ENCODE measurements at places on chromosomes 5 and 9.
A peak's percentile ranks its signal among the peaks of the same experiment; 100 is the strongest.

- no peak for DNase-seq
Measured at GRCh38 chr5:10590226-10590999, 26.5 kb downstream of the ANKRD33B start.

DNA sequence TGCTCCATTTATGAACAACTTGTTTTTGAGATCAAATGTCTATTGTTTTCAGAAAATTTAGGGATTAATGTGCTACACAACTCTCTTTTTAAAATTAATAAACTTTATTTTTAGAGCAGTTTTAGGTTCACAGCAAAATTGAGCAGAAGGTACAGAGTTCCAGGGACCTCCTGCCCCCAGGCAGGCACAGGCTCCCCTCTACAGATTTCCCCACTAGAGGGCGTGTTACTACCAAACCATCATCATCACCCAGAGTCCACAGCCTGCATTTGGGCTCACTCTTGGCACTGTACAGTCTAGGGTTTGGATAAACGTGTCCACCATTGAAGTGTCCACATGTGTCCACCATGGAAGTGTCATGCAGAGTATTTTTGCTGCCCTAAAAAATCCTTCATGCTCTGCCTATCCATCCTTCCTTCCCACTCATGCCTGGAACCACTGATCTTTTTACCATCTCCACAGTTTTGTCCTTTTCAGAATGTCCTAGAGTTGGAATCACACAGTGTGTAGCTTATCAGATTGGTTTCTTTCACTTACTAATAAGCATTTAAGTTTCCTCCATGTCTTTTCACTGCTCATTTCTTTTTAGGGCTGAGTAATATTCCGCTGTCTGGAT is 61.7 kb downstream of the MRPL36 start:
- DNase-seq, result peak; percentile 8

DNA sequence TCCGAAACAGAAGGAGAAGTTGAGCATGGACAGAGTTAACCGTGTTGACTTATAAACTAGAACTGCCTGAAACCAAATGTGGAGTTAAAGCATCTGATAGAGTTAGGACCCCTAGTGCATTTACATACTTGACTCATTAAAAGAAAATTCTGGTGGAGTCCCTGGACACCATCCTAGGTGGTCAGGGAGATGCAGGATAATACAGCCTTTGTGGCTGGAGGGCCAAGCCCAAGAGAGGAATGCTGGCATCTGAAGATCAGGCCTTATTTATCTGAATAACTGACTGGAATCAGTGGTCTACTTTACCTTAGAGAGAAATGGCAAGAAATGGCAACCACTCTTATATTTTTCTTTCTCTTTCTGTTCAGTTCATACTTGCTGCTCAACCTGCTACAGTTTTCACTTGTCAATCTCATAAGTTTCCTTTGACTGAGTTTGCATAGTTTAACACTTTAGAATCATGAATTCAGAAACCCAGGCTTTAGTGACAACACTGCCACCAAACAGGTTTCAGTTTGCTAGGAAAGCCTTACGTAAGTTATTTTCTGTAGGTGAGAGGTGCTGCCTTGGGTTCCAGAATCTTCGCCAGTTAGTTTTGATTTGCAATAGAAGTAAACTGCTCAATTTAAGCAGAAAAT is 10.2 kb downstream of the CMYA5 start:
- no peak for DNase-seq

GRCh38 chr5:131769961-131770360 is 26.9 kb downstream of the FNIP1 start:
- no peak for DNase-seq

GRCh38 chr5:10726913-10727517 is 34.0 kb downstream of the DAP start:
- DNase-seq, result no peak

- DNase-seq, result no peak
Measured at GRCh38 chr9:24293386-24293785, 252.3 kb downstream of the IZUMO3 start.

- no peak for DNase-seq
Measured at GRCh38 chr5:168830833-168831232, 251.7 kb upstream of the PANK3 start.

DNA sequence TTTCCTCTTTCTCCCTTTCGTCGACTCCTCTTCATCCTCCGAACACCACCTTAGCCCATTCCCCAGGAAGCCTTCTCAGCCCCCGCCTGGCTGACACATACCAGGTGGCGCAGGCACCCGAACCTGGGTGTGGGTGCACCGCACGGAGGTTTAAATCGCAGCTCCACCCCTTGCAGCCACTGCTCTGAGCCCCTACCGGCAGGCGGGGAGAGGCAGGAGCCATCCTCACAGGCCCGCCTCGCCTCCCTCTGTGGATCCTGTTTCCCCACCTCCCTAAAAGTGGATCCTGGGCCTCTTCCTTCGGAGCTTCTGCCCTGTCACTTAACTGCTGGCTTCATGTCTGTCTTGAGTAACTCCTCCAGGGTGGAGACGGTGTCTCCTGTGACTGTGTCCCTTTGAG is 110.7 kb downstream of the OLFM1 start:
- DNase-seq, result no peak

DNA sequence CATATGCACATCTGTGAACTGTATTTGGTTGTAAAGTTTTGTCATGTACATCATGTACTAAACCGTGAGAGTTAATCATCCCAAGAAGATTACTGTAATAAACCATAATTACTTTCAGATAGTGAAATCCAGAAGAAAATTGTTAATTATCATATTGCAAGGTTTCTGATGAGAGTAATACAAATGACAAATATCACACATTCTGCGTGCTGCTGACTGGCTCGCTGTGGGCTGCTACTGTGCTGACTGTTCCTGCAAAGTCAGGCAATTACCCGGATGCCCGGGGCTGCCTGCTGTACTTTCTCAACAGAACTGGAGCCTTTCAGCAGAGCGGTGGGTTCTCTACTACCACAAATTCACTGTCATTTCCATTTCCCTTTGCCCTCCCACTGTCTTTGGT is 68.3 kb downstream of the SMARCA2 start:
- peak; percentile 21 for DNase-seq

DNA sequence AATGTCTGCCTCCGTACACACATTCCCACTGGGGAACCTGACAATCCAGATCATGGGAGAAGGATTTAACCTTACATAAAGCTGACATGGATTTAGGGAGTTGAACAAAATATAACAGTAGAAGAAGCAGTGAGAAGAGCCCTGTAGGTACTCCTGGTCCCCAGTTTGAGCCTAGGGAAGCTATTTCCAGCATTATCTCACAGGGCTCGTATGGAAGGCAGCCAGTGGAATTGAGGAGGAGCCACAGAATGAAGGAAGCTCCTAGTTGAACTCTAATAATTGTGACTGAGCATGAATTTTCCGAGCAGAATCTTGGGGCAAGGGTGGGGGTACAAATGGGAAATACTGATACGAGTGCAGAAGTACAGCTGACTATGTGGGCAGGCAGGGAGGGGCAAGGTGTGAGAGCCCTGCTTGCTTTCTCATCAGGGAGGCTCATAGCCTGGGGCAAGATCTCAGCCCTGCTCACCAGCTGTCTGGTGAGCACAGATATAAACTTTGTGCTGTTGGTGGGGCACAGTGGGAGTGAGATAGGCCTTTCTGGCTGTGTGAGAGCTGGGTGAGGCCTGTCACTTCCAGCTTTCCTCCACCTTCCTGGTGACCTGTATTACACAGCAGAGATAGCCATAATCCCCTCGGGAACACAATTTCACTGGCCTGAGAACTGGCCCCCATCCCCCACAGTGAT is 290.7 kb upstream of the IL12B start:
- no peak for DNase-seq

DNA sequence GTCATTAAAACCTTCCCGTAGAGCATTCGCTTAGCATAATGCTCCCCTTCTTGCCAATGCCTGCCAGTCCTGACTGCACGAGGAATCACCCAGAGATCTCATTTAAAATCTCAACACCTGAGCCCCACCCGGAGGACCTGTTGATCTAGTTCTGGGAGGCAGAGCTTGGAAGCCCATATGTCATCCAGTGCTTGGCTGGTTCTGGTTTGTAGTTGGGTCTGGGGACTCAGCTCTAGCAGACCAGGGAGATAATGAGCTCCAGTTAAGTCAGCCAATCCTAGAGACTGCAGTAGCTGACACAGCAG is 131.8 kb upstream of the DAP start:
- DNase-seq, result no peak

DNA sequence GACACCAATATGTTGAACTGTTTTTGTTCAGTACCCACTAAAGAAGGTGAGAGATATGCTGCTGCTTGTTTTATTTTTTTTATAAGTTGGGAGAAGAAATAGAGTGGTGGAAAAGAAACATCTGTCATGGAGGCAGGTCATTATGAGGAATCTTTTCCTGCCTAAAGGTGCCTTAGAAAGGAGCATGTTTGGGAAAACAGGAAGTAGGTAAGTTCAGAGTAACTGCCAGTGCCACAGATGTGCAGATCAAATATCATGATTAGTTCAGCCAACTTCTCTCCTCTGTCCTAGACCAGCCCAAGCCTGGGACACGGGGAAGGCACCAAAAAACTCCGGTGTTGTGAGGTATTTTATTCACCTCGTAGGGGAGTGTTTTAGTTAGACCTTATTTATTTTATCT is 144.2 kb downstream of the MAN2A1 start:
- no peak for DNase-seq

GRCh38 chr5:89901346-89901745 is 508.2 kb downstream of the CETN3 start:
- no peak for DNase-seq

DNA sequence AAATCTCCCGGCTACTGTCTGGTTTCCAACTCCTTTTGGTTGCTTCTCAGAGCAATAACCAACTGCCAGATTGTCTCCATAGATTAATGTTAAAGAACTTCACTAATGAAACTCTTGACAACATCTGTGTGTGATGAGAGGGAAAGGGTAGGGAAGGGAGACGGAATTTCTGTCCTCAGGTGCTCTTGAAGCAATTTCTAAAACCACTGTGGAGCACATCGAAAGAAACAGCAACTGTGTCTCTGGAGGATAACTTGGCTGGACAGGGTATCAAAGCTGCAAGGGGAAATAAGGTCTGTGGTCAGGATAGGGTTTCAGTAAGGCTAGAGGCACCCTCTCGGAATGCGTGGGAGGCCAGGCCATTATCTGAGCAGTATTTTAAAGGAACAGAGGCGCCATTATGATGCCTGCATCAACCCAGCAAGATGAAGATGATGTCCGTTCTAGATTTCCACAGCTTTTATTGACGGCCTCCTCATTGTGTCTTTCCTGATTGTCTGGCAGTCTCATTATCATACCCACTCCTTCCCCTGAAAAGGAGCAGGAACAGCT is 76.6 kb downstream of the RORB start:
- no peak for DNase-seq

- DNase-seq, result no peak
Measured at GRCh38 chr9:104950838-104951237, 22.9 kb upstream of the ABCA1 start.

DNA sequence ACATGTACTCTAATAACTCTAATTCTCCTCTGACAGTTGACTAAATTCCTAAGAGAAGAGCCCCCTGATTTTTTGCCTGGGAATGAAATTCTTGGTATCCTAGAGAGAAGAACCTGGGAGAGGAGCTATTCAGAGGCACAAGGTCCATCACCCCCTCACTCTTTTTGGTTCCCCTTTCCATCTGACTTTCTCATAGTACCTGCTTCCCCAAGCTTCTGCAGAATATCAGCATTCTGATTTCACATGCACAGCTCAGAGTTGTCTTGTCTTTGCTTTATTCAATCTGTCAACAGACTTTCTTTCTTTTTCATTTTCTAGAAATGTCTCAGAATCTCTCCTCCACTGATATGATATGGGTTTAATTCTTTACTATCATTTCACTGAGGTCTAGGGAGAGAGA is 141.5 kb upstream of the FBXL17 start:
- DNase-seq, result no peak

- no peak for DNase-seq
Measured at GRCh38 chr5:45205403-45205961, 396.7 kb downstream of the MRPS30 start.

GRCh38 chr9:110133608-110134210 is 74.2 kb downstream of the C9orf152 start:
- DNase-seq, result peak; percentile 25

- no peak for DNase-seq
Measured at GRCh38 chr9:106577121-106577520, 285.8 kb upstream of the ZNF462 start.

DNA sequence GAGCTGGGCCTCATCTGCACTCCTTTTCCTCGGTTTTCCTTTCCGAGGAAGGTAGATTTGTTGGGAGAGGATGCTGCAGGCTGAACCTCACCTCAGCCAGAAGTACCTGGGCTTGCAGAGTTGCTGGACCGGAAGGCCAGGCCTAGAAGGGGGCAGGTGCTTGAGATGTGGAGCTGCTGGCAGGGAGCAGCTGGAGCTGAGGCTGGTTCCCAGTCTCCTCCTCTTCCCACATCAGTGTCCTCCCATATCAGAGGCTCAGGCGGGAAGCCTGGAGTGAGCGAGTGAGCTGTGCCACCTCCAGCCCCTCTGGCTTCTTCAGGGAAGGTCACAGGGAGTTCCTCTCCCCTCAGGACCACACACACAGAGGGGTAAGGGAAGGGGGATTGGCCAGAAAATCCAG is 259.4 kb downstream of the GADD45G start:
- DNase-seq, result no peak

DNA sequence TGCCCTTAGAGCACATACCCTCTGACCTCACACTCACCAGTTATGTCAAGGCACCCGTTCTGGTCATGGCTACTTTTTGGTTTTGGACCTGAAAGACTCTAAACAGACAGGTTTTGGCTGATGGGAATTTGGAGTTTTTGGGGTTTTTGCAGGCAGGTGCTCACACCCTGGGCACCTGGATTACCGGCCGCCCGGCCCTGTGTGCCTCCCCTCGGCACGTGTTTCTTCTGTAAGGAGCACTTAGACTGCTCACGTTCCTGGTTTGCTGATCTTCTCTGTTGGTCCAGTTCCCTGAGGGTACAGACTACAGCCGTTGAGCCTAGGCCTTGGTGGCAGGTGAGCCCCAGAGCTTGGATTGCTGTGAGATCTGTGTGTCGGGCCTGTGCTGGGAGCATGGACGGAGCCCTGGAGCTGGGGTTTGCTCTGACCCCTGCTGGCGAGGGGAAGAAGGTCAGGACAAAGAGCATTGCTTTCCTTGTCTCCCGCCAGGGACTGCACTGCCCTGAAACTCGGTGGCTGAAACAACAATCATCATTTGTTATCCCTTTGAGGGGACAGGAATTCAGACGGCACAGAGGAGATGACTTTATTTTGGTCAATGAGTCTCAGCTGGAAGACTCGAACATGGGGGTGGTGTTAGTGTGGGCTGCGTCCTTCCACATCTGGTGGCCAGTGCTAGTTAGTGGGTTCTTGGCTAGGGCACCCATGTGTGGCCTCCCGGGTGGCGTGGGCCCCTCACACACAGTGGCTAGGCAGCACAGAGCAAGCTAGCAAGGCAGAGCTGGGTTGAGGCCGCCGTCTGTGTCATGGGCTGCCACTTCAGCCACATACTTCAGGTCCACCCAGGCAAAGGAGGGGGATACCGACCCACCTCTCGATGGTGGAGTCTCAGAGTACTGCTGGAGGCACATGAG is 76.4 kb downstream of the EHMT1 start:
- DNase-seq, result peak; percentile 44

GRCh38 chr5:66324357-66324756 is 180.3 kb downstream of the SREK1 start:
- no peak for DNase-seq

DNA sequence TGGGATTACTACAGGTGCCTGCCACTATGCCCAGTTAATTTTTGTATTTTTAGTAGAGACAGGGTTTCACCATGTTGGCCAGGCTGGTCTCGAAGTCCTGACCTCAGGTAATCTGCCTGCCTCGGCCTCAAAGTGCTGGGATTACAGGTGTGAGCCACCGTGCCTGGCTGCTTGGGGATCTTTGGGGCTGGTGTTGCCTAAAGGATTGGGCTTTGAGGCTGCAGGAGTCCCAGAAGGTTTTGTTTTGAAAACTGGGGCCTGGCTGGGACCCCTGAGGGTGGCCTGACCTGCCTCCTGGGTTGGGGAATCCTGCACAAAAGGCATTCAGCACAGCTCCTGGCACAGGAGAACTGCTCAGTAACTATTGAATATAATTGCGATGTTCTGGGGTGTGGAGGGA is 25.1 kb upstream of the SHB start:
- no peak for DNase-seq
